ENCODE measurements at places on chromosomes 11 and 22.

GRCh38 chr22:31102441-31103081 lies 4.8 kb downstream of the SELENOM start:
- DNase-seq: no peak

DNA sequence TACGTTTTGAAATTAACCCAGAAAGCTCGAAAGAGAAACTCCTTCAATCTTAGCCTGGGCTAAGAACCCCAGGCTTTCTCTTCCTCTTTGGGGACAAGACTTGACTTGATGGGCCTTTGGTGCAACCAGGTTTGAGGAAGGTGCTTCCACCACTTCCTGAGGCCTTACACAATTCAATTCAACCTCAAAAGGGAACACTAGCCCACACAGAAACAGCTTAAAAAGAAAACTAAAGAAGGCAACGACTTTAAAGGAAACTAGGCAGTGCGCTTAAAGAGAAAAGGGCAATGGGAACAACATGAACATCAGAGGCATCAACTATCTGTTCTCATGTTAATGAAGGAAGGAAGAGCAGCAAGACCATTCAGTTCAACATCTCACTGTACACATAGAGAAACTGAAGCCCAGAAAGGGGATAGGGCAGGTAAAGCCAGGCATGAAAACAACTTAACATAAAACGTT lies 24.8 kb downstream of the PAK1 start:
- no peak for DNase-seq

DNA sequence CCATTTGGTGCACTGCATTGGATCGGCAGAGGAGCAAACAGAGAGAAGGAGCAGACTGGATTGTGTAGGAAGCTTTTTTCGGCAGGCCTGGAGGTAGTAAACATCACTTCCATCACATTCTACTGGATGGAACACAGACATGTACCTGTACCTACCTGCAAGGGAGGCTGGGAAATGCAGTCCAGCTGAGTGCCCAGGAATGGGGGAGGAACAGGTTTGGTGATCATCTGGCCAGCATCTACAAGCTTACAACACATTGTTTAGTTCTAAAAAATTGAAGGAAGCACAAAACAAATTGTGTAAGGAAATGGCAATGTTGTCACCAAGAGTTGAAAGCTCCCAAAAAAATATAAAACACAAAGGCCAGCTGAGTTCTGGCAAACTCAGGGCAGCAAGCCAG lies 19.1 kb downstream of the SMIM38 start:
- no peak for DNase-seq

DNA sequence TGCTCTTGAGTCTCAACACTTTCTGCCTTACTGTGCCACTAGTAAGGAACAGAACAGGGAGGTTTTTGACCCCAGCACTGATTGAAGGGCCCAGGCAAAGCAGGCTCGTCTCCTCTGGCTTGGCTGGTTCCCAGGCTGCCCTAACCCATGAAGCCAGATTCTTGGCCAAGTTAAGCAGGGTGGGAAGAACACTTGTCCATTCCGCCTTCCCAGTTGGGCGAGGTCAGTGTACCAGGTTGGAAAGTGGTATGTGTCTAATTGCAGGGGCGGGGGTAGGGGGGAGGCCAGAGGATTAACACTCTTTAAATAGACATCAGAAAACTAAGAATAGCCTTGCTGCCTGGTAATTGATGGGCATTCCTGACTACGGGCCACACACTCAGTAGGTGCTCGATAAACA lies 14.4 kb downstream of the TIMP3 start:
- no peak for DNase-seq

GRCh38 chr11:99260696-99261095 lies 239.9 kb downstream of the CNTN5 start:
- no peak for DNase-seq

DNA sequence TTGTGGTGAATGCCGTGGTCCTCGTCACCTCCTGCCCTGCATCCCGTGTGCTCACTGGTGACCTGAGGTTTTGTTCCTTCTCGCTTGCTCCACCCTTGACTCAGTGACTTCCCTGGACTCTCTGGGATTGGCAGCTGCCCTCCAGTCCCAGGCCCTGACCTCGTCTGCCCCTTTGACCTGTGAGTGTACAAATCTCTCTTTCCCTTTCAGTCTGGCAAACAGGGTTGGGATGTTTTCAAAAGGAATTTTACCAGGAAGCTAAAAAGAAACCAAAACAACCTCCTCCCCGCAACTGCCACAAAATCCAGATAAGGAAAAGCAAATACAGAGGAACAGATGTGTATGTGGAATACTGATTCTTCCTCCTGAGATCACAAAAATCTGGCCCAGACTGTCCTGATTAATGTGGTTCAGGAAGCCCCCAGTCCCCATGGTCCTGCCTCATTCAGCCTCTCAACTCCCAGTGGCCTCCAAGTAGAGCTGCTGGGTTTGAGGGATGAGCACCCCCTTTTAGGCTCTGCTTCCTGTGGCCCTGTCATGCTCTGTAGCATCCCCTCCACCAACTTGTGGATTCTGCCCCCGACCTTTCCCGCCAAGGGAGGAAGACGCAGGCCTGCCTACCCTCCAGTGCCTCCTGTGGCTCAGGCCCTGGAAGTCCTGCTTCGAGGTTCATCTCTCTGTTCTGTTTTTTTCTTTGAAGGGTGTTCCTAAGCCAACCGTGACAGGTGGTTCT lies 15.2 kb downstream of the ROBO4 start:
- DNase-seq: peak; percentile 5

GRCh38 chr11:76209973-76210930 lies 4.0 kb upstream of the WNT11 start:
- peak; percentile 38 for DNase-seq

DNA sequence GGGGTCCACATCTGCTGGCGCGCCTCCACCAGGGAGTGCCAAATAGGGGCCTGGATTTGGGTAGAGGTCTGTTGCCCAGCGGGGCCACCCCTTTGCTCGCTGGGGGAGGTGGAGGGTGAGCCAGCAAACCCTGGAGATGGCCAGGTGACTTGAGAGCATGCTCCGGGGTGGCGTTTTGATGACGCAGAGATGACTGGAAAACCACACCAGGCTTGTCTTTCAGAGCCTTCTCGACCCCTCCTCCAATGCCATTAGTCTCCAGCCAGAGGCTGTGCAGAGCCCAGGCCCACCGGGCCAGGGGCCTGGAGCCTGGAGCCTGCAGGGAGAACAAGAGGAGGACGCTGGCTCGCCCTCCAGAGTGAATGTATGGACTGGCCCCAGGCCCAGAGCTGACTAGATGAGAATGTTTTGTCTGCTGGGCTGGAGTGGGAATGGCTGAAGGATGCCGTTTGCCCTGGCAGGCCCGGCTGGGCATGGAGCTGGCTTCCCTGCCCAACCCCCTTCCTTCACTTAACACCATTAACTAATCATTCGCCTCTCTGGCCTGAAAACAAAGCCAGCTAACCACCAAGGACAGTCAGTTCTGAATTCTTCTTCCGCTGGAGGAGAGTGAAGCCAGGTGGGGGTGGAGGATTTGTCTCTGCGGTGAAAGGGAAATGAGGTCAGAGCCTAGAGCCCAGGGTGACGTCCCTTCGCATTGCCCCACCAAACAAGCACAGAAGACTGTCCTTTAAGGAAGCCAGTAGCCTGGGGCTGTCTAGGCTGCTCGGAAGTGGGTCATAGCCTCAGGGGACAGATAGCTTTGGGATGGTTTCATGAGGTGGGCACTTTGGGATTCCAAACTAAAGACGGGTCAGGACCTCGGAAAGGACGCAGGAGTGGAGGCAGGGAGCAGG lies 1.6 kb upstream of the MCAM start:
- DNase-seq: peak; percentile 51

DNA sequence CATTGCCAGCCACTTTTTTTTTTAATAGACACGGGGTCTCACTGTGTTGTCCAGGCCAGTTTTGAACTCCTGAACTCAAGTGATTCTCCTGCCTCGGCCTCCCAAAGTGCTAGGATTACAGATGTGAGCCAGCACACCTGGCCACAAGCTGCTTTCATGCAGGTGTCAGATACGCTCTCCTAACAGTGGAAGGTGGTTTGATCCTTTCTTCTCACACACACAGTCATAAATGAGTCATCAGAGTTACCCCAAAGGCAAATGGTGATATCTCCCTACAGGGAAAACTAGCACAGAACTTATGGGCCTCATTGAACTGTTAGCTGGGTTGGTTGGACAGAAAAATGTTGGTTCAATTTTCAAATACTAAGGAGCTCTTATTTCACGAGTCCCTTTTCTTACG lies 38.2 kb upstream of the UBASH3B start:
- DNase-seq: no peak
